ENCODE measurements at places on chromosomes 2 and 18.

GRCh38 chr2:215746887-215747615 lies 266.3 kb downstream of the MREG start:
- no peak for DNase-seq

DNA sequence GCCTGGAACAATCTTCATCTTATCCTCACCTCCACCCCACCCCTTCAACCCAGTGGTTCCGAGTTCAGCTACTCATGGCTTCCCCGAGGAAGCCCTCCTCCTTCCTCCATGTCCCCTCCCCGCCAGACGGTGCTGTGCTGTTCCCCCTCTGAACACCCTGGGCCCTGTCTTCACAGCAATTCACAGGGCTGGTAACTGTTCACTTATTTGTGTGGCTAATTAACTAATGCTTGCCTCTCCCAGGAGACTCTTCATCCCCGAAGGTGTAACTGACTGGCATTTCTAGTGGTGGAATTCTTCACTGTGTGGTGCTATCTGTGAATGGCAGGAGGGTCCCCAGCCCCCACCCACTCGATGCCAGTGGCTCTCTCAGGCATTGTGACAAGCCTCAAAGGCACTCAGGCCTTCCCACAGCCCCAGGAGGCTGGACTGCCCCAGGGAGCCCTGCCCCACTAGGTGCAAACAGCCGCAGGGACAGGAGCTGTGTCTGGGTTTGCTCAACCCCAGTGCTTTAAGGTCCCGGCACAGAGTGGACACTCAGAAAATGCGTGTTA lies 133.7 kb upstream of the ID2 start:
- DNase-seq = no peak

GRCh38 chr18:13161276-13161899 lies 57.2 kb upstream of the LDLRAD4 start:
- no peak for DNase-seq

DNA sequence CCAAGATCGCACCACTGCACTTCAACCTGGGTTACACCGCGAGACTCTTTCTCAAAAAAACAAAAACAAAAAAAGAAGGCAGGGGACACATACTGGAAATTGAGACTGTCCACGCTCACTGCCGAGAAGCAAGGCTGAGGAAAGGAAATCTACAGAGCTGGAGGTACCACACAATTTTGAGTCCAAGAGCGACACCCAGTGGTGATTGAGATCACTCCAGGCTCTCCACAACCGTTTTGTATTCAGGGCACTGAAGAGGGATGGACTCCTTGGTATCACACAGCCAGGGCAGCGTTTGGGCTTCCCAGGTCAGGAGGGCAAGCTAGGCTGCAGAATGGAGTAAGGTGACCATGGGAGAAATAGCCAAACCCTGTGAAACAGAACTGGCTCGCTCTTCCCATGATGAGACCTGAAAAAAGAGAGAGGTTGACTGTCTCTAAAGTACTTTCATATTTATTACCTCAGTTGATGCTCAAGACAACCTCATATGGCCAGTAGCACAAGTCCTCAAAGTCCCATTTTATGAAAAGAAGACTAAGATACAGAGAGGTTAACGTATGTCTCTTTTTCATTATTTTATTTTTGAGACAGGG lies 74.5 kb upstream of the YPEL5 start:
- peak; percentile 86 for DNase-seq

GRCh38 chr18:5914951-5915350 lies 19.6 kb upstream of the TMEM200C start:
- no peak for DNase-seq

DNA sequence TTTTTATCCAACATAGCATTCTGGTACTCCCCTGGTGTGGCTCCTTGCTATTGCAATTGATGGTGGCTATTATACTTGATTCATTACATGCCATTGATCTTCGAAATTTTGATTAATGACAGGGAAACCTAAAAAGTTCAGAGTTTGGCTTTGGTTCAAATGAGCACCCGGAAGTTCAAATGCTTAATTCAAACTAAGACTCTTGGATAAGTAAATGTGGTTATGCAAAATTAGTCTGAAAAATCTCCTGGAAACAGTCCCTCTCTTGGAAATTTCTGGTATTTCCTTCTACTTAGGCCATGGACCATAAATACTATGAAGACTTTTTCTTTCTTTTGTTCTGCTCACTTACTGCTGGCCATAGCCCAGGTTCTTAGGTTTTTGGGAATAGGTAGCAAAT lies 65.3 kb upstream of the SMIM21 start:
- DNase-seq = no peak

All from NCI-H1694 treated with DMSO at 0.1 percent for 48 hours (cell line).